ENCODE measurements at places on chromosomes 2 and 18.

- no peak for DNase-seq
These were observed 825.8 kb upstream of the CDH2 start for GRCh38 chr18:29002747-29003146.

DNA sequence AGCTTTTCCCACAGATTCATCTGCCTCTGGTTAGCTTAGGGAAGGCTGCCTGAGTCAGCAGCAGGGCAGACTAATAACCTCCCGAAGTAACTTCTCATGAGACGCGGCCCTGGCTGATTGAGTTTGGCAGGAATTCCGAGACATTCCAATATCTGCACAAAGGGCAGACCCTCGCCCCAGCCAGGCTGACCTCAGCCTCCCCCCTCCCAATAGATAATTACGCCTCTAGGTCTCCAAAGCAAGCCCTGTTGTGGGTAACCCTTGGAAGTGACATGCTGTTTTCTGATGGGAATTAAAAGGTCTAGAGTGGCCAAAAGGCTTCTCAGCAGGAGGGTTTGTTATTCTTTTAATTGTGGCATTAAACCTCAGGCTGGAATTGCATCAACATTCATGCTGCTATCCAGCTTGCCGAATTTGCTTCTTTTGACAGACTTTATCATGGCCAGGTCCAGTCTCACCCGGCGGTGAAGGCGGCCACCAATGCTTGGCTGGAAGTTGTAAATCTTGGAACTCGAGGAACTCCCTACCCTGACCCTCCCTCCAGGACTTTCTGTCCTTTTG, 98.0 kb upstream of the SLC14A2 start:
- DNase-seq: no peak

GRCh38 chr2:120255986-120256650, 3.5 kb downstream of the RALB start:
- no peak for DNase-seq

- DNase-seq: no peak
These were observed 221.3 kb upstream of the ITGA4 start for GRCh38 chr2:181235683-181236459.

DNA sequence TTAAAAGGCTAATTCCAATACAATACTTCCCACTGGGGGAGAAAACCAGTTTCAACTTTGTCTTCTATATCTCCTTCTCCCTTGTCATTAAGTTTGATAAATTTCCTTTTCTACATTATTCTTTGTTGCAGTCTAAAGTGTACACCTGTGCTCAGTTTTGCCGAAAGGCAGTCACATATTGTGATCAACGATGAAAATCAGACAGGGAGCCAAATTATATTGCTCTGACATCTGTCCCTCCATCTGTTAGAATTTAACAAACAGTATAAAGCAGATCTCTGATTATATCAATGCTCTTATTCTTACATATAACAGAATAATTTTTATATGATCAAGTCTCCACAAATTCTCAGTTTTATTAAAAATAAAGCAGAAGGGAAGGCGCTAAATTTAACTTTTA, 496.7 kb downstream of the NRXN1 start:
- no peak for DNase-seq

Measured in skeletal muscle cell (primary cell).